ENCODE measurements at places on chromosomes 2 and 18.

DNA sequence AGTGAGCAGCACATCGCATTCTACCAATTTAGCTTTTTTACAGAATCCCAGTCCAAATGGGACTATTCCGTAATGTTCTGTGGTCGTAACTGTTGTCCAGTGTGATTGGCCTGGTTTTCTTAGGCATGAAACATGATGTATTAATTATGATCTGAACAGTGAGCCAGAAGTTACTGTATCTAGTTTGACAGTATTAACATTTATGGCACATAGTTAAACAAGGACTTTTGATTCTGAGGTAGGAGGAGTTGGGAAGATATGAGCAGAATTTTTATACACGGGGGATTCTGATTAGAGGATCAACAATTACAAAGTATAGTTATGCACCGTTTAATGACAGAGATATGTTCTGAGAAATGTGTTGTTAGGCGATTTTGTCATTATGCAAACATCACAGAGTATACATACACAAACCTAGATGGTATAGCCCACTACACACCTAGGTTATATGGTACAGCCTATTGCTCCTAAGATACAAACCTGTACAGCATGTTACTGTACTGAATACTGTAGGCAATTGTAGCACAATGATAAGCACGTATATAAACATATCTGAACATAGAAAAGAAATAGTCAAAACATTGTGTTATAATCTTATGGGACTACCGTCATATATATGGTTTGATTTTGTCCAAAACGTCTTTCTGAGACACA is 85.0 kb downstream of the DPP10 start:
- no peak overlapping the region for H3K27ac ChIP-seq
- H3K4me3 ChIP-seq, result no peak overlapping the region
- no peaks in the 10 kb centered on the region for H3K4me1 ChIP-seq
- no peak for DNase-seq
- H3K36me3 ChIP-seq, result no peaks in the 10 kb centered on the region

DNA sequence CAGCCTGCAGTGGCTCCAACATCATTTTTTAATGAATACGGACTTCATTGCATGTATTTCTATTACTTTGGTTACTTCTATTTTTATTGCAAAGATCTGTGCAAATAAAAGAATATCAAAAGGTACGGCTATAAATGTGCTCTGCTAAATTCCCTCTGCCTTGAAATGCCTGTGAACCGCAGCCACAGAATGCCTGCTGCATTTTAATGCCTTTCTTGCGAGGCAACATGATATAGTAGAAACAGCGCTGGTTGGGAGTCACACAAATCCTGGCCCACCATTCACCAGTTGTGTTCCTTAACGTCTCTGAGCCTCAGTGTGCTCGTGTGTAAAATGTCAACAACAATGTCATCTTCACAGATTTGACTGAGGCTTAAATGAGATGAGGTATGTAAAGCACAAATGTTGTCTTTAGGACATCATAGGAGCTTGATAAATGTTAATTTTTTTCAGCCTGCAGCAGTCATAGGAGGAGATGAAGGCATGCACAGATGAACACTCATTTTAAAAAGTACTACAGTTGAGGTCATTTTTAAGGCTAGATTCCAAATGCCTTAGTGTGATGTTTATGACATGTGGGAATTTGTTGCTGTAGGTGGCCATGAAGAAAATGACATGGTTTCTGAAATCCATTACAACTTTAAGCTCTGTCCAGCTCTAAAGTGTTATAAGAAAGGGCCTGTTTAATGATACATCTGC is 187.6 kb upstream of the NRP2 start:
- H3K36me3 ChIP-seq, result no peaks in the 10 kb centered on the region
- no peaks in the 10 kb centered on the region for H3K4me1 ChIP-seq
- no peaks in the 10 kb centered on the region for H3K27me3 ChIP-seq

- DNase-seq, result no peak
- H3K4me1 ChIP-seq, result no peaks in the 10 kb centered on the region
- H3K36me3 ChIP-seq, result no peaks in the 10 kb centered on the region
- no peak overlapping the region for H3K4me3 ChIP-seq
- H3K27me3 ChIP-seq, result no peaks in the 10 kb centered on the region
- no peak overlapping the region for H3K27ac ChIP-seq
Measured at GRCh38 chr2:151165105-151165684, 96.5 kb downstream of the RBM43 start.

- peaks cover 31% of the 10 kb centered on the region for H3K27me3 ChIP-seq
- DNase-seq, result no peak
- H3K27ac ChIP-seq, result no peak overlapping the region
- no peaks in the 10 kb centered on the region for H3K36me3 ChIP-seq
Measured at GRCh38 chr18:10432781-10433180, 21.7 kb upstream of the APCDD1 start.

GRCh38 chr2:165839610-165840009 is 45.6 kb upstream of the GALNT3 start:
- DNase-seq, result no peak
- H3K36me3 ChIP-seq, result no peaks in the 10 kb centered on the region
- no peaks in the 10 kb centered on the region for H3K27me3 ChIP-seq
- H3K4me3 ChIP-seq, result no peak overlapping the region
- no peak overlapping the region for H3K27ac ChIP-seq

DNA sequence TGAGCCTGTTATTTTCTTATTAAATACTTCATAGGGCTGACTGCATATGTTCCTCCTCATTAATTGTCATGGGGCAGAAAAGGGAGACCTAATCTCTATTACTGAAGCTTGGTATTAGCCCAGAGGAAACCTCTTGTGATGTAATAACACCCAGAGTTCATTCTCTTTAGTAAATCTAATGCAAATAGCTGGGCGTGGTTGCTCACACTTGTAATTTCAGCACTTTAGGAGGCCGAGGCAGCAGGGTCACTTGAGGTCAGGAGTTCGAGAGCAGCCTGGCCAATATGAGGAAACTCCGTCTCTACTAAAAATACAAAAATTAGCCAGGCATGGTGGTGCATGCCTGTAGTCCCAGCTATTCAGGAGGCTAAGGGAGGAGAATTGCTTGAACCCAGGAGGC is 14.7 kb downstream of the DAW1 start:
- no peak overlapping the region for H3K4me3 ChIP-seq
- H3K27me3 ChIP-seq, result no peaks in the 10 kb centered on the region
- H3K36me3 ChIP-seq, result no peaks in the 10 kb centered on the region
- H3K27ac ChIP-seq, result no peak overlapping the region
- H3K4me1 ChIP-seq, result peaks cover 32% of the 10 kb centered on the region
- DNase-seq, result no peak

GRCh38 chr2:203909974-203910373 is 26.6 kb upstream of the ICOS start:
- H3K27me3 ChIP-seq, result no peaks in the 10 kb centered on the region
- no peaks in the 10 kb centered on the region for H3K36me3 ChIP-seq
- no peak for DNase-seq
- peaks cover 8% of the 10 kb centered on the region for H3K4me1 ChIP-seq
- H3K4me3 ChIP-seq, result no peak overlapping the region
- H3K27ac ChIP-seq, result no peak overlapping the region
